ENCODE measurements at places on chromosomes 7 and 10.

GRCh38 chr10:69814251-69814650 is 12.5 kb downstream of the COL13A1 start:
- DNase-seq: no peak

- no peak for DNase-seq
Measured at GRCh38 chr7:116736927-116737715, 65.1 kb downstream of the MET start.

DNA sequence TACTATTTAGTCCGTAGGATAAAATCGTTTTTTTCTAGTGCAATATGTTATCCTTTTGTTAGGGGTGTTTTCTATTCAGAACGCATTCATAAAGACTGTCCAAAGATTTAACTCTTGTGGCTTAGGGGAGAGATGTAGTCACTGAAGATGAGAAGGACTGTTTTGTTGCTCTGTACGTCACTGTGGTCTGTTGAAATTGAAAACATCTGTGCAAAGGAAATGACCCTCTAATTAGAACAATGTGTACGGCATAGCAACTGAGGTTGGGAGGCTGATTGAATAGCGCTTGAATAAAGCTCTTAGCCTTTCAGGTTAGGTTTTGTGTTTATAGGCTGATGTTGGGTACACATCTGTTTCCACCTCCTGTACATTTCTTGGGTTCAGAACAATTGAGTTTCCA is 453.4 kb upstream of the AKR1E2 start:
- no peak for DNase-seq

- DNase-seq: no peak
Measured at GRCh38 chr7:17130281-17131059, 168.0 kb upstream of the AHR start.

GRCh38 chr7:99440195-99440594 is 1.5 kb downstream of the CPSF4 start:
- no peak for DNase-seq

DNA sequence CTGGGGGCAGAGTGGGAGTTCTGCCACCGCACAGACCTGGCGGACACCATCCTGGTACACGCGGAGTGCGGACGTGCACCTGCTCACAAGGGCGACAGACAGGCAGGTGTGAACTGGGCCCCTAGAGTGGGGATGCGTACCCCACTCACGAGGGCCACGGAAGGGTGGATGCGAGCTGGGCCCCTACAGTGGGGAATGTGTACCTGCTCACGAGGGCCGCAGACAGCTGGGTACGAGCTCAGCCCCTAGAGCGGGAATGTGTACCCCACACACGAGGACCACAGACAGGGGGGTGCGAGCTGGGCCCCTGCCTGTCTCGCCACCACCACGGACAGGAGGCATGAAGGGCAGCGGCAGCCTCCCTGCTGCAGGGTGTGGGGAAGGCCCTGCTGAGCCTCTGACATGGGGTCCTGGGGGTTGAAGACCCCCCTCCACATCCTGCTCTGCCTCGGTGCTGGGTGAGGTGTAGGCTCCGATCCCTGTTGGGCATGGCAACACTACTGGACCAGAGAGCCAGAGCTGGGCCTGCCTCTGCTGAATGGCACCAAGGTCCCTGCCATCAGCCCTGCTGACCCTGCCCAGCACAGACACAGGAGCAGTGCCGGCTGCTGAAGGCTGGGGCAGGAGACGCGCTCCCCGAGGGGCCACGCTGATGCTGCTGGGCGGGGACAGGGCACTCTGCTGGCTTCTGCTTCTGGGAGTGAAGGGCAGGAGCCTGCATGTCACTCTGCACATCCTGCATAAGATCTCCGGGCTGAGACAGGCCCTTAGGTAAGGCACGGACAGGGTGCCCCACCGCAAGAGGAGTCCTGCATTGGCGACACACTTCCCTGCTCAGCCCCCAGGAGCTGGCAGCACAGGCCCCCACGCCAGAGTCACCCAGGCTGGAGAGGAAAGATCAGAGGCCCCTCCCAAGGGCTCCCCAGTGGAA is 259.2 kb downstream of the MAD1L1 start:
- no peak for DNase-seq

DNA sequence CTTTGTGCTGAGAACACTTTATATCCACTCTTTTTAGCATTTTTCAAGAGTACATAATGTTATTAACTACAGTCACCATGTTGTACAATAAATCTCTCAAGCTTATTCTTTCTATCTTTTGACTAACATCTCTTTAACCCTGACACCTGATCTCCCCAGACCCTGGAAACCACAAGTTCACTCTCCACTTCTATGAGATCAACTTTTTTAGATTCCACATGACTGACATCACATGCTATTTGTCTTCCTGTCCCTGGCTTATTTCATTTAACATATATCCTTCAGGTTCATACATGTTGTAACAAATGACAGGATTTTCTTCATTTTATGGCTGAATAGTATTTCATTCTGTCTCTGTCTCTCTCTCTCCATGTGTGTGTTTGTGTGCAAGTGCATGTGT is 15.5 kb downstream of the SLC13A1 start:
- no peak for DNase-seq

GRCh38 chr7:112383671-112384417 is 66.4 kb upstream of the IFRD1 start:
- DNase-seq: no peak

- DNase-seq: no peak
Measured at GRCh38 chr10:62843600-62843999, 27.4 kb upstream of the EGR2 start.

GRCh38 chr10:2214092-2214491 is 476.8 kb upstream of the ADARB2 start:
- DNase-seq: no peak

DNA sequence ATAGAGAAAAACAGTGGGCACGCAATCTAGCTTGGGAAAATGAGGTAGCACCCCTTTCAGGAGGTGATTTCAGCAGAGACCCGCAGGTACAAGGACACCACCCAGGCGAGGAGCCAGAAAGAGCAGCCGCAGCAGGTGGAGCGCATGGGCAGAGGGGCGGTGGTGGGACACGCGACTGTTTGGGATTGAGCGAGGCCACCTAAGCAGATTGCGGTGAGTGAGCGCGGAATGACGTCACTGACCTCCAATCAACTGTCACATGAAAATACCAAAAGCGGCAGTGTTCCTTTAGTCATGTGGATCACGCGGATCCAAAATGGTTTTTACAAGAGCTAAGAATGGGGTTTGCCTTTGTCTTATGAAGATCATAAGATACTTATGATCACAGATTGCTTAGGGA is 40.2 kb upstream of the SLC26A3 start:
- DNase-seq: no peak

DNA sequence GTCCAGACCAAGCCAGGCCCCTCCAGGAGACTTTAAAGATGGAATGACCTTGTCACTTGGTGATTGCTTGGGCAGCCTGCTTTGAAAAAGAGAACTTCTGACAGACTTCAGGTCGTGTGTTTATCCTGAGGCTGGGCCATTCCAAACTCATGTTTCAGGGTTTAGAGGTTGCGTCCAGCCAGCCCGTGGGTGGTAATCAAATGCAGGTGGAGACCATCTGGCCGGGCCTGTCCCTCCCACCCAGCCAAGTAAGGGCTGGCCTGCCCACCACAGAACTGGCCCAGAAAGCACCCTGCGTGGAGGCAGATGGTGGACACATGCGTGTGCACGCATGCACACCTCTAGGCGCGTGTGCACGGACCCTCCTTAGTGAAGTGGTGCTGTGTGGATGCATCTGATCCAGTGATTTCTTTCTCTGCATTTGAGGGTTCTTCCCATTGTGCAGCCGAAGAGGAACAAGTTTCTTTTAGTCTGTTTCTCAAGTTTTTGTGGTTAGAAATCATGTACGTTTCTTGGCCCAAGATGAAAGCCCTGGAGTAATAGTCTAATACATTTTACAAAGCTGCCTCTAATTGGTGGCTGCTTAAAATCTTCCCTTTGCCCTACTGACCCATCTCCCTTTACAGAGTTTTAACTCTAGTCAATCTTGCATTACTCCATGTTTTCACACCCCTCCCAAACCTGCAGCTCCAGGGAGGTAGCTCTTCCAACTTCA is 43.0 kb downstream of the SUFU start:
- DNase-seq: no peak

DNA sequence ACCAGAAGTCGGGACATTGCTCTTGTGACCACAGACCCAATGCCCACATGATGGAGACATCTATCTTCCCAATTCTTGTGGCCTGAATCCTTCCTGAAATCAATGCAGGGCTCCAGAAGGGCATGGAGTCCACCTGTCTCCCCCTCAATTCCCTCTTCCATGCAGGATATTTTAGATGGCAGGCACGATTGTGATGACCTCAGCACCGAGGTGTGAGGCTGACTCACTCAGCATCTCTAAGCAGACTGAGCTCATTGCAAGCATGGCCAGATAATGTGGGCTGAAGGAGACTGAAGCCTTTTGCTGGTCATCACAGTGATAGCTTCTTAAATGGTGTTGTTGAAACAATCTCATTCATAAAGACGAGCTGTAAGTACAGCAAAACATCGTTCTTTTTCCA is 374.9 kb upstream of the PODXL start:
- DNase-seq: no peak

DNA sequence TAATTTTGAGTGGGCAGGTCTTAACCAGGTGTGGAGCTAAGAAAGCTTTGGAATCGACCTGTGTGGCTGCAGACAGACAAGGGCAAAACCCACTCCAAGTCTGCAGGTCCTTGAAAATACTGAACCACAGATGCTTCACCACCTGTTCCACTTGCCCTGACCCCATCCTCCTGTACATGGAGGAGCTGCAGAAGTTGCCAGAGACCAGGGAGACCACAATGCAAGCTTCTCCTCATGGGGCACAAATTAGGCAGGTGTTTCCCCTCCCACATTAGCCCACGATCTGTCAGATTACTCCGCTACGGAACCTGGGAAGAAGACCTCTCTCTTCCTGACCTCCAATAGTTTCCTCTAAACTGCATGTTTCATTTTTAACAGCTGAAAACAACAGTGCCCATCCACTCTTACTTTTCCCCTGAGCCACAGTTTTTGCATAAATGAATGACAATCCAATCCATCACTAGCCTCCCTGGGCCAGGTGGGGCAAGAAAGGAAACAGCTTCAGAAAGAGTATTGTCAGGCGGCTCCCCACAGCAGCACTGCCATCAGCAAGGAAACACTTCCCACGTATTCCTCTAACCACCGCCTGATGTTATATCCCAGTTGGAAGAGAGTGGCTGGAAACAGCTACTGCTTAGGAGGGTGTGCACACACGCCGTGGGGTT is 141.6 kb downstream of the PRKAG2 start:
- no peak for DNase-seq

- no peak for DNase-seq
Measured at GRCh38 chr7:68929781-68930261, 668.5 kb upstream of the AUTS2 start.

- DNase-seq: no peak
Measured at GRCh38 chr7:2860627-2861133, 16.6 kb upstream of the GNA12 start.

DNA sequence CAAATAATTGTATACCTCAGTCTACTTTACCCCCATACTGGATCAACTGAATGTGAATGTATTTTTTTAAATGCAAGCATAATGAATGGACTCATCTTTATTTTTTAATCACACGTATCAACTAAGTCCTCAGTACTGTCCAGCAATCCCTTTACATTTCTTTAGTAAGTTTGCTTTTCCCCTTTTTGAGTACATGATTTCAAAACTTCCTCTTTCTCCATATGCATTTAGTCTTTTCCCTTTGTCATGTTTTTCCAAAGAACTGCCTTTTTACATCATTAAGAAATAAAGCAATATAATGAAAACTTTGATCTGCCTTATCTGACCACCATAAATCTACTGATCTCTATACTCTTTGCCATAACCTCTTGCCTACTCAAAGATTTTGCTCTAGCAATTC is 182.5 kb upstream of the AKR1E2 start:
- no peak for DNase-seq

- no peak for DNase-seq
Measured at GRCh38 chr10:33115738-33116719, 158.0 kb upstream of the ITGB1 start.
